ENCODE measurements at places on chromosomes 13 and 19.

DNA sequence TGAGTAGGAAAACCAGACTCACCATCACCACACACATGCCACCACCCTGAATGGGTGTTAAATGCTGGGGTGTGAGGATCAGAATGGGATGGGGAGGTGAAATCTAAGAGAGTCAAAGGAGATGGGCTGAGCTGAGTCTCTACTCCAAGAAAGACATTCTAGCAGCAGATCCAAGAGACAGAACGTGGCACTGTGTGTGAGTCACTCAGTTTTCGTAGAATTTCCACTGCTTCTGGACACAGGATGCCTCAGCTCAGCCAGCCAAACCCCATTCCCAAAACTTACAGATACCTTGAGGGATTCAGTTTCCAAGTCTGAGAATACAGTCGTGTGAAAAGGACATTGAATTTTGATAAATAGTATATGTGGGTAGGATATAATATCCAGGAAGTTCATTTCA, 7.3 kb upstream of the CYP2A7 start:
- no peak for DNase-seq

DNA sequence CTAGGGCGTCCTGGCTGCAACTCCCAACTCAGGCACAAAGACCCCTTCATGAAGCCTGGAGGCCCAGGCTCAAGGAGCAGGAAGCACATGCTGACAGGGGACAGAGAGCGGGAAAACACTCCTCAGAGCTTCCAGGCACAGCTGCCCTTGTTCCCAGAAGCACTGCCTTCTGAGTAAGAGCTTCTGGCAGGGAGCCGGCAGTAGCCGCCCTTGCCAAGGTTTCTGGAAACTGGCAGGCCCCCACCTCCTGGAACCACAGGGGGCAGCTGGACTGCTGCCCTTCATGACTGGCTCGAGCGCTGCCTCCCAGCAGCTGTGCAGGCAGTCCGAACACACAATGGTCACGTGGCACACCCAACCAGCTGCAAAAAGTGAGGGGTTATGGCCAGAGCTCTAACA, 33.6 kb upstream of the EPHX3 start:
- DNase-seq = peak; percentile 53

DNA sequence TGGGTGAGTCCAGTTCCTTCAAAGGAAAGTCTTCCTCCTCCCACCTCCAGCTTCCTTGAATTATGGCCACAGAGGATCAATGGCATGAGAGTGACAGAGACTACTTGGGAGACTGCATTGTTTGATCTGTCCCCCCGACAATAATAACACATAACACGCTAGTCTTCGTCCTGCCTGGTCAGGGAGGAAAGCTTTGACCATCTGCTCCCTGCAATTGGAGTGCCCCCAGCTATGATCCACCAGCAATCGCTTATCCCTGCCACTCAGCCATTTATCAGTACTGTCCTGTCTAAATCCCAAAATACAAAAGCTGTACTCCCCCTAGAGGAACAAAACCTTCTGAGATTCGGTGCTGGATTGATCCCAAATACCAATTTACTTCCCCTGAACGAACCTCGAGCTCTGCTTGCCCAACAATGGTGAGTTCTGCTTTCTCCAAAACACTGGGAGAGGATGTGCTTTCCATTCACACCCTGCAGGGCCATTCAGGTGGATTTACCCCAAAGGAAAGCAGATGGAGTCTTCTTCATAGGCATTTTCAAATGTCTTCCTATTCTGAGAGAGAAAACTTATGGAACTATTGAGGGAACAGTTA, 466.7 kb downstream of the TSHZ3 start:
- no peak for DNase-seq

- DNase-seq = peak; percentile 57
These were observed 69.8 kb downstream of the SIAH3 start for GRCh38 chr13:45781553-45782326.

DNA sequence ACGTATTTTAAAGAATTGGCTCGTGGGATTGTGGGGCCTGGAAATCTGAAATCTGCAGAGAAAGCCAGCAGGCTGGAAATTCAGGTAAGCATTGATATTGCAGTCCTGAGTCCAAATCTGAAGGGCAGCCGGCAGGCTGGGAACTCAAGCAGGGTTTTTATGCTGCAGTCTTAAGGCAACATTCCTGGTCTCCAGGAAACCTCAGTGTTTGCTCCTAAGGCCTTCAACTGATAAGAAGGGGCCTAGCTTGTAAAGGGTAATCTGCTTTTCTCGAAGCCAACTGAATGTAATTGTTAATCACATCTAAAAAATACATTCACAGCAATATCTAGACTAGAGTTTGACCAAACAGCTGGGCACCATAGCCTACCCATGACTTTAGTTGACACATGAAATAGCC, 154.4 kb downstream of the EFNB2 start:
- no peak for DNase-seq

- DNase-seq = no peak
These were observed at the start of gene MAB21L1 for GRCh38 chr13:35475960-35476943. Gene MAB21L1 (minus strand): TSS chr13:35476689. CDS start chr13:35476138, 551 bp downstream.

GRCh38 chr13:99227909-99228688, 27.4 kb downstream of the UBAC2 start:
- DNase-seq = no peak

DNA sequence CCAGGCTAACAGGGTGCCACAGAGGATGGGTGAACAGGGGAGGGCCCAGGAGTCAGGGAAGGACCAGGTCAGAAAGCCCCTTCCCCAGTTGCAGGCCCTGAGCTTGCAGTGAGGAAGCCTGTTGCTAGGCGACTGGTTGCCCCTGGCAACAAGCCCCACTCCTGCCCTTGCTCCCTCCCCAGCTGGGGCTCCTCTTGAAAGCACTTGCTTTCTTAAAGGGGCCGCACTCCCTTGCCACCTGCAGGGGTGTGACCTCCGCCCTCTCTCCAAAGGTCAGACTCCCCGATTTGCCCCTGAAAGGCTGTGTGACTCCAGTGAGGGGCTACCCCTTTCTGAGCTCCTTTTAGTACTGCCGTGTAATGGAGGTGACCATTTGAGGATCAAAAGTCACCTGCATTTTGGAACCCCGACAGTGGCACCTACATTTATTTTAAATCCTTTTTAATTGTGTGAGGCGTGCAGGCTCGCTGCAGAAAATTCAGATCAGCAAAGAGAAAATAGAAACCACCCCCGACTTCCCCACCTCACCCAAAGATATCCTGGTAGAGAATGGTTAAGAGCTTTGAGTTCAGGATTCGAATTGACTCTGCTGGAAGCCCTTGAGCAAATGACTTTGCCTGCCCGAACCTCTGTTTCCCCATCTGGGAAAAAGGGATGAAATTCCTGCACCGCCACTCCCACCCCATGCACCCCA, 4.8 kb downstream of the FCHO1 start:
- no peak for DNase-seq

- no peak for DNase-seq
These were observed 197.7 kb downstream of the USP12 start for GRCh38 chr13:26973946-26974345.

Measured in NCI-H2081 treated with DMSO at 0.1 percent for 48 hours (cell line).